Mesothelial cell of epicardium (in vitro differentiated cells): ENCODE measurements at places on chromosomes 2 and 18.

GRCh38 chr2:51149725-51150124, 117.8 kb upstream of the NRXN1 start:
- DNase-seq: no peak

DNA sequence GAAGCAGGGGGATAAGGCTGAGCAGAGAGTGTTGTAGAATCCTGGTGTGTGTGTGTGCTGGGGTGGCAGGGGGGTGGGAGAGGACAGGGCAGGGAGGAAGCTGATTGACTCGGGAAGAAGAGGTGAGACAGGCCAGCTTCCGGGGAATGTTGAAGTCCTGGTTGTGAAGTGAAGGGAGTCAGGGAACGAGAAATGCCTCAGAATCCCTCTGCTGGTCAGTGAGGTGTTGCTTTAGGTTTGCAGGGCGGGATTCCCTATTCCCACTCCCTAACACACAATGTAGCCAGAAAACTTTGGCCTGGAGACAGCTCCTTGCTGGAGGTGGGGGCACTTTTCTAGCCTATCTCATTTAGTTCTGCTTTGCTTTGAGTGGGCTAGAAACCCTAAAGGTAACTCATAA, 265.1 kb downstream of the HAUS1 start:
- DNase-seq: no peak

DNA sequence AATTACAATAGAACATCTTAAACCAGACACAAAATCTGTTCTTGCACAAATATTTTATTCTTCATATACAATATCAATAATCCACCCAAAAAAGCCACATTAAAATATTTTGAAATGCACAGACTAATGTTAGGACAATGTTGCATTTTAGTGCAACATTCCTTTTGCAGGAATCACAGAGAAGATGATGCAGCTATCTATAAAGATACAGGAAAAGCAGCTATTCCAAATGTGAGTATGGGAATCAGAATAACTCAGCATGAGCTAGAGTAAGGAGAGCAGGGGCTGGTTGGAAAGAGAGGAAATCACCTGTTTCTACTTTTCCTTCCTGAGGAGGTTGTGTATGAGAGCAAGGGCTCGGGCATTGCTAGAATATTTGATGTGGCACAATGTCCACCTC, 4.8 kb downstream of the C2orf66 start:
- no peak for DNase-seq

GRCh38 chr2:13558368-13558767, 841.6 kb downstream of the TRIB2 start:
- DNase-seq: no peak

DNA sequence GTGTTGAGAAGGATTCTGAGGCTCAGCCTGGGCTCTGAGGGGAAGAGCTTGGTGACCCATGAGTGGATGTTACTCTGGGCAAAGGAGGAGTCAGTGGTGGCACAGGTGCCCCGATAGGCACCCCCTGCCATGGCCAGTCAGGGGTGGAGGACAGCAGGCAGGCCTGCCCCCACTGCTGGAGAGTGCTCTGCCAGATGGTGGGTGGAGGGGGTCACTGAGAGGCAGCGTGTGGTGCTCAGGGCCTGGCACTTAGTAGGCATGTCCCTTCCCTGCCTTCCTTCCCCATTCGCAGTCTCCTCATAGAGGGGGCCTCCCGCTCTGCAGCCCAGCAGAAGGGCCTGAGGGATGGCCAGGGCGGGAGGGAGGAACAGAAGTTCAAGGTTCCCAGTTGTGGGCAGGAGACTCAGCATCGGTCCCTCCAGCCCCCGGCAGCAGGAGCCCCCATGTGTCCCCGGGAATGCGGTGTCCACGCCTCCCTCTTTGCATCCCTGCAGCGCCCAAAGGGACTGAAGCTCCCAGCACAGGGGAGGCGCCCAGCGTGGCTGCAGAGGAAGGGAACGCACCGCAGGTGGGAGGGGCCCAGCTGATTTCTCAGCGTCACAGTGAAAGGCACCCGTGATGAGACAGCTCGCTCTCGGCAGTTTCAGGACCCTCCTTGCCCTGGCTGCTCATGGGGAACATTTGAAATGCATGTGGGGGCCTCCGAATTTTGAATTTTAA, 5.7 kb upstream of the SNED1 start:
- DNase-seq: no peak

- DNase-seq: no peak
Observed at GRCh38 chr18:49020129-49020528, 69.4 kb upstream of the SMAD7 start.

GRCh38 chr2:12549641-12550040, 167.1 kb upstream of the TRIB2 start:
- DNase-seq: no peak

DNA sequence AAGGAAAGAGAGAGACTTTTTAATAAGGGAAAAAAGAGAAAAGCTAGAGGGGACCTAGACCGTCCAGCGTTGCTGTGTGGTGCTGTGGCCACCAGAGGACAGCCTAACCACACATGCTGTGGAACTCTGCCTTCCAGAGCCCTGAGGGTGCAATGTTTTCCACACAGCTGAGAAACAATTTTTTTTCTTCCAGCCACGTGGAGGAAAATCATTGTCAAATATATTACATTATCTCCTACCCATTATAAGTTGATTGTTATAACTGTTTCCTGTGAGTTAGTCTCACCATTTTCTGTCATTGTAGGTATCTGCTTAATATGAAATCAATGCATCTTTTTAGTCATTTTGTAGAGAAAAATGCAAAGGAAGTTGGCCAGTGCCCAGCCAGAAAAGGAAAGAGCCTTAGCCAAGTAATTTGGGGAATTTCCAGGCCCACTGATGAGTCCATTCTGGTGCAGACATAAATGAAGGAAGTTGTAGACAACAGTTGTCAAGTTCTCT, 5.9 kb upstream of the MRPL19 start:
- DNase-seq: peak; percentile 70

DNA sequence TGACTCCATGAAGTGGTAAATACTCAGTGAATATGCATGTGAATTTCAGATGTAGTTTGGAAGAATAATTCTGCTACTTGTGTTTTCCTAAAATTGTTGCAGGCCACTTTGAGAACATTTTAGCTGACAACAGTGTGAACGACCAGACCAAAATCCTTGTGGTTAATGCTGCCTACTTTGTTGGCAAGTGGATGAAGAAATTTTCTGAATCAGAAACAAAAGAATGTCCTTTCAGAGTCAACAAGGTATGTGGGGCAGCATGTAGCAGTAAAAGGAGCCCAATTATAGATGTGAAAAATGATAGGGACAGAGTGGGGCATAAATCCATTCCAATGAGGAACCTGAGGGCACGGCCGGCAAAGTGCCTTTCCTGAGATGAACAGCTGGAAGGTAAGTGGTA, 16.1 kb downstream of the SERPINB5 start:
- DNase-seq: no peak

DNA sequence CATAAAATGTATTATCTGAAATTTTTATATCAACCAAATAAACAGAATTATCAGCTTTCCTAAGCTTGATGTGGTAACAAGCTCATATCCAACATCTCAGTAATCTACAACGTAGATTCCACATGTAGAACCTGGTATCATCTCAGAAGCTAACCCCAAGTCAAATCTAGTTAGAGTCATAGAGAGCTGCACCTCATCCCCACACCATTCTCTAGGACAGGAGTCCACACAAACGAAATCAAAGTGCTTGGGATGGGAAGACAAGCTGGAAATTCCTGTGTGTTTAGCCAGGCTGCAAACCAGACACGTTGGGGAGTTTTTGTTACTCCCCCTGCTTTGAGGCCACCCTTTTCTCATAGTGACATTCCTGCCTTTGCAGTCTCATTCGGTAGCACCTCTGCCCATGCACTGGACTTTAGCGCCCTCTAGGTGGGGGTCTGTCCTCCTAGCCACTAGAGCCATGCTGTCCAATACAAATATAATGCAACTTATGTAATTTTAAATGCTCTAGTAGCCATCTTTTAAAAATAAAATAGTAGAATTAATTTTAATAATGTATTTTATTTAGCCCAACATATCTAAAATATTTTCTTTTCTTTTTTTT, 28.1 kb upstream of the SATB2 start:
- peak; percentile 60 for DNase-seq

GRCh38 chr2:149741646-149742045, 154.1 kb upstream of the MMADHC start:
- DNase-seq: no peak

DNA sequence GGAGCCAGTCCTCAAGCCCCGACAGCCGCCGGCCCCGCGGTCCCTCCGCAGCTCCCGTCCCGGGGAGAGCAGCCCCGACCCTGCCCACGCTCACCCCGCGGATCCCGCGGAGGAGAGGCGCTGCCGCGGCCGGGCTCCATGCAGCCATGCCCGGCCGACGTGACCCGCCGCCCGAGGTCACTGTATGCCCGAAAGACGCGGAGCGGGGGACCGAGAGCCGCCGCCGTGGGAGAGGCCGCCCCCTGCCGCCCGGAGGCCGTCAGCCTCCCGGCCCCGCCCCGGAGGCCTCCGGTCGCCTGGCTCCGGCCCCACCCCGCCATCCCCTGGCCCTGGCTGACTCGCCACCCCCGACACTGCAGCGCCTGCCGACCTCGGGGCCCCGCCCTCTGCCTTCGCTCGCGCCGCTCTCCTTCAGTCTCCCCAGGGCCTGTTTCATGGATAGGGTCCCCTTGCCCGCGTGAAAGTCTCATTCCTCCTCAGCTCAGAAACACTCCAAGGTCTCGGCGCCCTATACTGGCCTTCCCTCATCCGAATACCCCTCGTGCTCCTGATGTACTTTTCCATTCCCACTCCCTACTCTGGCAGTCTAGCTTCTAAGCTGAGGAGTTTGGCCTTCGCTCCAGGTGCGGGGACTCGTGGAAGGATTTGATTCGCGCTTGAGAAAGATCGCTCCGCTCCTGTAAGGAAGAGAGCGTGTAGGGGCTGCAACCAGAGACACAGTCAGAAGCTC, at the start of gene BOLA3:
BOLA3 (minus strand) TSS at position 186 of the 730 bp plus-strand sequence; CDS start at position 148, 38 bp downstream.
- peak; percentile 59 for DNase-seq

- DNase-seq: no peak
Observed at GRCh38 chr18:7025194-7025593, 92.4 kb downstream of the LAMA1 start.

DNA sequence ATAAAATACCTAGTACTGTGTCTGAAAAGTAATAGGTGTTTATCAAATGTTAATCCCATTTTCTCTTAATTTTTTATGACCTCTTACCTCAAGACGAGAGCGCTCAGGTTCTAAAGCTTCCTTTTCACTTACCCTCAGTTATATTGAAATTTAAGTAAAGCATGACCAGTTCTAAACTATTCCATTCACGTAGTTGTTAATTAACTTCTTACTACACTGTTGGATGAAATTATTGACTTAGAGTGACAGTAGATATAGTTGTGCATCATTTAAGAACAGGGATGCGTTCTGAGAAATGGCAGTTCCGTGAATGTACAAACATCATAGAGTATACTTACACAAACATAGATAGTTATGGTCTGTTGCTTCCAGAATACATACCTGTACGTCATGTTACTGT, 20.1 kb upstream of the HTR2B start:
- DNase-seq: no peak

DNA sequence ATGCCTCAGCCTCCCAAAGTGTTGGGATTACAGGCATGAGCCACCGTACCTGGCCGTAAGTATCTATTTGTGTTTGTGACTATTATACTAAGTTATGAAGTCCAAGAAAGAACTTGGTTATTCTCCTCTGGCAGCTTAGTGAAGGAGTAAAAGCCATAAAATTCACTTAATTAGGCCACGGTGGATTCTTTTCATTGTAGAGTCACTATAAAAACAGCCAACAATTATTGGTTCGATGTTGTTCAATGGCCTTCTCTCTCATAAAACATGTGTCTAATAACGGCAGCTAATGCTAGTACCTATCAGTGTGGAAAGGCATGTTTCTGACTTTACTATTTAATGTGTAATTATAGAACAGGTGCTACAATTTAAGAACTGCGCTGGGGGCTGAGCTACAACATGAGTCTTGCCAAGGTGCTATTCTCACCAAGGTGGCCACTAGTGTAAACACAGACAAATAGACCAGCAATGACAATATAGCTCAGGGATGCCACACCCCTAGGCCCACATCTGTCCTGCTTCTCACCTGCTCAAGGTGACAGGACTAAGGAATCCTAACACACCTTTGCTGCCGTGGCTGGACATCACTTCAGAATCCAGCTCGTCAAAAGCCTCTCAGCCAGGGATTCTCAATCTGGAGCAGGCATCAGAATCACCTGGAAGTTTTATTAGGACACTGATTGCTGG, 17.2 kb downstream of the ATP8B1 start:
- DNase-seq: no peak

GRCh38 chr18:75775121-75775520, 347.6 kb upstream of the SMIM21 start:
- no peak for DNase-seq

GRCh38 chr2:198638577-198638976, 819.2 kb downstream of the SATB2 start:
- no peak for DNase-seq

- no peak for DNase-seq
Observed at GRCh38 chr18:57057890-57058289, 89.0 kb upstream of the BOD1L2 start.

GRCh38 chr2:48824116-48824515, 68.6 kb upstream of the LHCGR start:
- no peak for DNase-seq

DNA sequence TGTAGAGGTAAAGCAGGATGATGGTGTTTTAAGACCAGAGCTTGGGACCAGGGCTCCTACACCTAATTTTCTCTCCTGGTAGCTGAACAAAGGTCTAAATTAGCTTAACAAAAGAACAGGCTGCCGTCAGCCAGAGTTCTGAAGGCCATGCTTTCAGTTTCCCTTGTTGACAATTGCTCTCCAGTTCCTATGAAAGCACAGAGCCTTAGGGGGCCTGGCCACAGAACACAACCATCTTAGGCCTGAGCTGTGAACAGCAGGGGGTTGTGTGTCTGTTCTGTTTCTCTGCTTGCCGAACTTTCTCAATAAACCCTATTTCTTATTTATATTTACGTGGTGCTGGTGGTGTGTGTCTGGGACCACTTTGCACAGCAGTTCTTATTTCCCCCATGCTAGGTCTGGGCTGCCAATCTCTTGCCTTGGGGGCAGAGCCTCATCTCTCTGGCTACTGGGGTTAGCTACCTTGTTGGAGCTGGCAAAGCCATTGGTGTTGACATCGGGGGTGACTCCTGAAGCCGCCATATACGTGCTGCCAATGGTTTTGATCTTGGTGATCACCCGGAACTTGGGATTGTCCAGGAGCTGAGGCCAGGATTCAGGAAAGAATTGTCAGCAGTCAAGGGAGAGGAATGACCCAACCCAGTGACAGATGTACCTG, 29.0 kb downstream of the CENPO start:
- DNase-seq: no peak

DNA sequence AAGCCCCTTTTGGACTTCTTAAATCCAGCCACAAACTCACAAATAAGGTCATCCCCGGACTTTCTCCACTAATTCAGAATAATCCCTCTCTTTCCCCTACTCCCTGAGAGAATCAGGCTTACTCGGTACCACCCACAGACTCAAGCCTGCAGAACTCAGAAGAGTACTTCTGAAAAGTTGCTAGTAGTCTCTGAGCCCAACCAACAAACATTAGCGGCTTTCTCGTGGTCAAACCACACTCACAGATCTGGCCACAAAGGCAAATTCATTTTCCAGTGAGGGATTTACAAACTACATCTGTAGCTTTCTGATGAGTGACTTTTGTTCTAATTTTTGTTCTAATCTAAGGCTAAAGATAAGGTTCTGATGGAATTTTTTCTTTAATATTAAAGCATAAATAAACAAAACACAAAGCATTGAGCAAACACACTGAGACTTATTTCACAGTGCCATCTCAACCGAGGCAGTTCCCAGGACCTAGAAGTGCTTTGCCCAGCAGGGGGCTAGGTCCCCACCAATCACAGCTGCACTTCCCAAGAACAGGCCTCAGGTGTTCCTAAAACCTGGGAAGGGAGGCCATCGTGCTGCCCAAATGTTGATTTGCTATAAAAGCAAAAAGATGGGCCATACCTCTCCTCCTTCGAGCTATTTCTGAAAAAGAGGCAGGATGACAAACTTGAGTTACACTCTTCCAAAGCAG, 110.7 kb downstream of the COLEC12 start:
- DNase-seq: no peak

- DNase-seq: no peak
Observed at GRCh38 chr2:64602436-64602835, 51.3 kb downstream of the SERTAD2 start.
